ENCODE measurements at places on chromosomes 1 and 21.

DNA sequence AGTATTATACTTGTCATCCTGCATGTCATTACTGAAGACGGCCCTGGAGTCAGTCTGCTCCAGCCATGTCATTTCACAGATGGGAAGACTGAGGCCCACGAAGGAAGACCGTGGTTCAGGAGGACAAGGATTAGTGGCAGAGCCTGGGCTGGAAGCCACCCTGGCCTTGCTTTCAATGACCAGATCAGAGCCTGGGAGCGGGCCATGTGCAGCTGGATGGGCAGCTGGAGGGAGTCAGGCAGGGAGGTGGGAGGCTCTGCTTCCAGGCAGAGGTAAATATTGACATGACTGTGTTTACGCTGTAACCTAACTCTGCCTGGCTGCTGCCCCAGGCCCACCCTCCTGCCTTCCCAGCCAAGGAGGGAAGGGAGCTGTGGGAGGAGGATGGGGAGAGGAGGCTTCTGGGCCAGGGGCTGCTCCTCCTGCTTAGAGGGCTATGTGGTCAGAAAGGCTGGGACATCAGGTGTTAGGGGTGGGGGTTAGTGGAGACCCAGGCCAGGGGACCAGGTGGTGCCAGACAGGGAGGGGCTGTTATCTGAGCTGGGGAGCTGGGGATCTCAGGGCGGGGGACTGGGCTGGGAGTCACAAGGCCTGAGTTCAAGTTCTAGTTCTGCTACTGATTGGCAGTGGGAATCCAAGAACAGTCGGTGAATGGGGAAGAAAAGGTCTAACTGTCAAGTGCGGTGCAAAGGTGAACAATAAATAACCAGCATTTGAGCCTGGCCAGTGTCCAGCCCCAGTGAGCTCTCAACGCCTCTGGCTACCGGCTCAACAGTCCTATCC lies 48.5 kb upstream of the ECE1 start:
- no peak for DNase-seq

GRCh38 chr1:80825067-80825466 lies 975.7 kb upstream of the ADGRL2 start:
- no peak for DNase-seq

DNA sequence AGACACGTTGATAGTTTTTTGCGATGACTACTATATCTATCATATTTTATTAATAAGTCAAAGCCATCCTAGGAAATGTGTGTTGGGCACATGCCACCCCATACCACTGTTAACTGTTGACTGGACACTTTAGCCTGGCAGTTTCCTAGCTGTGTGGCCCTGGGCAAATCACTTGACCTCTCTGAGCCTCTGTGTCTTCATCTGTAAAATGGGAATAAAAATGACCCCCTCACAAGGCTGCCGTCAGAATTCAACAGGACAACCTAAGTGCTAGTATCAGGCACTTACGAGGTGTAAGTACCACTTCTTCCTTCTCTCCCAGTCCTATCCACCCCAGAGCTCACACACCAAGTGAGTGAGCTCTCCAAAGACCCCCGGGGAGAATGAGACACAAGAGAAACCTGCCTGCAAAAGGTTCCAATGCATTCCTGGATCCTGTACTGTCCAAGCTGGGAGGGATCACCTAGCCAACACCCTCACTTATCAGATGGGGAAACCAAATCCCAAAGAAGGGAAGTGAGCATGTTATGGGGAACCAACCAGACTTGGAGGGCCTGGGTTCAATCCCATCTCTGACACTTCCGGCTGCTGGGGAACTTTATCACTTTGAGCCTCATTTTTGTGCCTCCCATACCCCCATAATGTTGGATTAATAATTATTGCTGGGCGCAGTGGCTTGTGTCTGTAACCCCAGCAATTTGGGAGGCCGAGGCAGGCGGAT lies 24.9 kb downstream of the HSPG2 start:
- no peak for DNase-seq

DNA sequence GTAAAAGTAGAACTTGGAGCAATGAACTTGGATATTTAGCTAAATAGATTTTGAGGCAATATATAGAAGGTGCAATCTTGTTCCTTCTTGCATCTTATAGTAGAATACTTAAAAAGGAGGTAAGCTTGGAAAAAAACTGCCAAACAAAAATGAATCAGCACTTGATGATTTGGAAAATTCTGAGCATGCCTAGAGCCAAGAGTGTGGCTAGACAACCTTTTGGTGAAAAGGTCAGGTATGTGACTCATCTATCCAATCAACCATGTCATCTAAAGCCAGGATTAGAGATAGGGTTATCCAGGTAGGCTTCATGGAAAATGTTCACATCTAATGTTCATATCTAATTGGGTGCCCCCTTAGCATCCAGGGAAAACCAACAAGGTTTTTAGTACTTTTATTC lies 515.0 kb downstream of the COL11A1 start:
- DNase-seq: no peak

GRCh38 chr1:221328371-221328770 lies 413.5 kb downstream of the DUSP10 start:
- DNase-seq: no peak

DNA sequence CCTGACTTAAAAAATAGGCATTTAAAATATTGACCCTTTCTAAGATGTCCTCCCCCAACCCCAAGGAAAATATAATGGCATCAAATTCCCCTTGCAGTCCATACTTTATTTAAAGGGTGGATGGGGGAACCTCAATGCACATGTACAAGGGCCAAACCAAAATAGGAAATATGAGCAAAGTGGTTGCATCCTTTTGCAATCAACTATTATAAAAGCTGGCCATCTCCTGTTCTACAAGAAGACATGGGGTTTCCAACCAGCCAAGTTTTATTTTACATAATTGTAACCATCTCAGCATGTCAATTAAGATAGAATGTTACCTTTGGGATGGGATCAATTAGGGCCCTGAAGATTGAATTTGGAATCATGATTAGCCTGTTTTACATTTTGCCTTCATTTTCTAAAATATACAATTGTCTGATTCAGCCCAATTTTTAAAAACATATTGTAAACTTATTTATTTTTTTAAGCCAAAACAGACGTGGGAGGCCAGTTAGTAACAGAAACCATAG lies 146.7 kb upstream of the NFIA start:
- no peak for DNase-seq

- no peak for DNase-seq
These were observed 119.5 kb downstream of the HMCN1 start for GRCh38 chr1:185853739-185854138.

DNA sequence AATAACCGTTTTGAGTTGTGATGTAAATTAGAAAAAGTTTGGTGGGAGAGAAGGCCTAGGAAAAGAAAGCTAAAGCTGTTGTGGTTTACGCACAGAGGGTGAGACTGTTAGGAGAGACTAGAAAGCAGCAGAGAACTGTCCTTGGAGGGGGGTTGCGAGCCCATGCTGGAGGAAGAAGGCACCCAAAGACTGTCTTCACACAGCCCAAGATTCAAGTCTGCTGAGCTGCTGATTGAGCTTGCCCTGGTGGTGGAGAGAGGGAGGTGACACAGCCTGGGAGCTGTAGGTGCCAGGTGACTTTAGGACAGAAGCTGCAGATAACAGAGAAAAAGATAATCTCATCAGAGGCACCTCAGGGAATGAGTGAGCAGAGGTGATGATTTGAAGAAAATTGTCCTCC lies 18.3 kb upstream of the TLR5 start:
- no peak for DNase-seq

GRCh38 chr1:180633057-180634056 lies 1.5 kb downstream of the XPR1 start:
- DNase-seq: no peak

DNA sequence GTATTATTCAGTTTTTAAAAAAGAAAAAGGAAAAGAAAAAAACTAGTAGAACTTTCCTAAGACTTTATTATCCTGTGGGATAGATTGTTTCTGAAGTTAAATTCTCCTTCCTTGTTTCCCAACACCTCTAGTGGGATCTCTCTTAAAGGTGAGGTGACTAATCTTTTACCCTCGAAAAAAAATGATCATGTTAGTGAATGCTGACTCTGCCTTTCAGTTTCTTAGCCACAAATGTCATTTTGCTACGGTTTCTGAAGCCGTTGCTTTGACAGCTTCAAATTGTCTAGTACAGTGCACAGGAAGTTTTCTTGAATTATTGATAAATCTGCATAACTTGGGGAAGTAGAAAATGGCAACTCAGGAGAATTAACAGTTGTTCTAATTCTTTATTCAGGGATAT lies 13.0 kb upstream of the NEK7 start:
- no peak for DNase-seq
